Glomerular endothelial cell (primary cell): ENCODE measurements at places on chromosomes 7 and 10.

GRCh38 chr7:55641273-55641691 lies 69.0 kb upstream of the VOPP1 start:
- peak; percentile 68 for DNase-seq

DNA sequence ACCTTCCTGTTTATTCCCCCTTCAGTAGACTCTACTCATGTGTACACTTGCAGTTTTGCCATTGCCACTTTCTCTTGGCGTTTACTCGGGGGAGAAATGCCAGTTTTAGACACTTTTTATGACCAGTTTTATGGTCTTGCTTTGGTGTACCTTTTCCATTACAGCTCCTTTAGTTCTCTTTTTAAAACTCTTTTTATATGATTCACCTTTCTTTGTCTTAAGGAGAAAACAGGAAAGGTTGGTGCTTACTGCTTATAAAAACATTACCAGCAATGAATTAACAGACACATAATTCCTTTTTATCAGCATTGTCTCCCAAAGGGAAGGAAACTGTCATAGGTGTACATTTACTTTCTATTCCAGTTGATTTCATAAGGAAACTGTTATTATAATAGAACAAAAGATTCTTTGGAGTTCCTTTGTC lies 11.9 kb downstream of the TSPAN13 start:
- no peak for DNase-seq

GRCh38 chr10:25849268-25849667 lies 84.8 kb upstream of the MYO3A start:
- no peak for DNase-seq

GRCh38 chr10:51687296-51687695 lies 12.1 kb downstream of the CSTF2T start:
- no peak for DNase-seq

- DNase-seq = no peak
These were observed 863 bp downstream of the CALD1 start for GRCh38 chr7:134780166-134780828.

- DNase-seq = no peak
These were observed 46.0 kb downstream of the ST7 start for GRCh38 chr7:116999311-116999710.

DNA sequence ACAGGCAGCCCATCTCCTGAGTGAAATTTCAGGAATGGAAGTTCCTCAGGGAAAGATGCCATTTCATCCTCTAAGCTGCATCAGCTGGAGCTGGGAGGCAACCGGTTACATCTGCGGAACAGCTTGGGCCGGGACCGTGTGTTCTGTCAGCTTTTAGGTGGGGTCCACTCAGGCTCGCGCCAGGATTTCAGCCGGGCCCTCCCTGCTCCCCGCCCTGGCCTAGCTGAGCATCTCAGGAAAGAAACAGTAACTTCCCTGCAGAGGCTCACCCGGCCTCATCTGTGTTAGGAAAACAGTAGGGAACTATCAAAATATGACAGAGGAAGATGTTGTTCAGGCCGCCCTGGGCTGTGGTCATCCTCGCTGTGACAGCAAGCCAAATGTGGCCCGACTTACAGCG lies 110.4 kb downstream of the TRIL start:
- DNase-seq = no peak

DNA sequence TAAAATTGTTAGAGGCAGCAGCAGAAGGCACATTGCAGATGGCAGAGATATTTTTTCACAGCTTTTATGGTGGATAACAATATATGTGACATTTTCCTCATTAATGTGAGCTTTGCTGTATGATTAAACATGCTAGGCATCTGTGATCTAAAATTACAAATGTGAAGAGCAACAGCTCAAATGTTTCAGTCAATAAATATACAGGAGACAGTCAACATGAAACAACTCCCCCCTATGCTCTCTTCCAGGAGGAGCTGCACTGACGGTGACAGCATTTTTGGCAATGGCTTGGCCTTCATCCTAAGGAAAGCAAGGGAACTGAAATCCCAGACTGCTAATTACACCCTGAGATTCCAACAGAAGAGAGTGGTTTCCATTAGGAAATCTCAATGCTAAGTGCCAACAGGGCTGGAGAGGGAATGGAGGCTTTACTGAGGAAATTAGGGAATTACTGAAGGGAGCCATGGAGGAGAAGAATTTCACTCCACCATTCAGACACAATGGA lies 51.4 kb upstream of the GRB10 start:
- DNase-seq = no peak

DNA sequence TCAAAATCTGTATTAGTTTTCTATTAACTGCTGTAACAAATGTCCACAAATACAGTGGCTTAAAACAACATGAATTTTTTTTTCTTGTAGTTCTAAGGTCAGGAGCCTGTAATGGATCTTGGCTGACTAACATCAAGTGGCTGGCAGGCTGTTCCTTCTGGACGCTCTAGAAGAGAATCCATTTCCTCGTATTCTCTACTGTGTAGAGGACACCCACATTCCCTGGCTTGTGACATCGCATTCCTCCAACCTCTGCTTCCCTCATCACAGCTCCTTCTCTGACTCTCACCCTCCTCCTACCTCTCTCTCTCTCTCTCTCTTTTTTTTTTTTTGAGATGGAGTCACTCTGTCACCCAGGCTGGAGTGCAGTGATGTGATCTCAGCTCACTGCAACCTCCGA lies 4.8 kb upstream of the CALHM1 start:
- DNase-seq = no peak

GRCh38 chr7:75650681-75651080 lies 88.1 kb downstream of the HIP1 start:
- no peak for DNase-seq

- no peak for DNase-seq
These were observed 132.2 kb downstream of the CD36 start for GRCh38 chr7:80770675-80771081.

GRCh38 chr10:80518807-80519360 lies 18.8 kb upstream of the SH2D4B start:
- no peak for DNase-seq

- DNase-seq = no peak
These were observed 60.6 kb downstream of the DNAH11 start for GRCh38 chr7:21603462-21603861.

DNA sequence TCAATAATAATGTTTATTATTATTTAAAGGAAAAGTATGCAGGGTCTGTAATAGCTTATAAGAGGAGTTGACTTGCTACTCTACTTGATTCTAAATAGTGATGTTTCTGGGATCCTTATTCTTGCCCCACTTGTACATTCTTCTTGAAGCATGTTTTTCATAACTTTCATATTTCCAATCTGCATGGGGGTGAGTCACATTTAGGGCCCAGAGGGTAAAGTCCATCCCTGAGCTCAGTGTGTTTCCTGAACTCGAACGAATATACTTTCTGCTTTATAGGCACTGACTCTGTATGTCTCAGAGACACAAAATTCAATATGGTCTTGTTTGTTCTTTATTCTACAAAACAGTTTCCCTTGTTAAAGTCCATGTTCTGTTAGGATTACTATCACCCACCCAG lies 61.0 kb upstream of the SMIM30 start:
- no peak for DNase-seq
